Sigmoid colon (tissue), 7 donors: ENCODE measurements at places on chromosomes 7 and 10. TPM values are rescaled to one million over a fixed set of nuclear protein-coding genes. Genes with fewer than 3 reads are reported as not detected.

The CYP3A7 gene
- total RNA-seq: 0.36 TPM

The ADARB2 gene
- total RNA-seq: 5.0 TPM

The CYP3A4 gene
- not detected for total RNA-seq

GRCh38 chr7:28389504-28390395 is 22.6 kb upstream of the CREB5 start:
- DNase-seq: no peak

DNA sequence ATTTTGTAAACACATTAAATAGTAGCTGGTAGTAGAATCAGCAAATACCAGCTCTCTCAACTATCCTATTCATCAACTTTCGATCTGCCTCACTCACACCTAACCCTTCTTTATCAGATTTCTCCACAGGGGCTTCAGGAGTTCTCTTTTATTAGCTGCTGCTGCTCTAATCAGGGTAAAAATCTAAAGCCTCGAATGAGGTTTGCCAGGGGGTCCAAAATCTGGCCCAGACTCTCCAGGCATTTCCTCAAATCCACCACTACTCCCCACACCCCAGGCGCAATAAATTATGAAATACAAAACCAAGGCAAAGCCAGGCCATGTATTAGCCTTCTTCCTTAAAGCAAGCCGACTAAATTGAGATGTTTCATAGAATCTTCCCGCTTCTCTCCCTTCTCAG is 2.3 kb downstream of the RNF216 start:
- DNase-seq: no peak

DNA sequence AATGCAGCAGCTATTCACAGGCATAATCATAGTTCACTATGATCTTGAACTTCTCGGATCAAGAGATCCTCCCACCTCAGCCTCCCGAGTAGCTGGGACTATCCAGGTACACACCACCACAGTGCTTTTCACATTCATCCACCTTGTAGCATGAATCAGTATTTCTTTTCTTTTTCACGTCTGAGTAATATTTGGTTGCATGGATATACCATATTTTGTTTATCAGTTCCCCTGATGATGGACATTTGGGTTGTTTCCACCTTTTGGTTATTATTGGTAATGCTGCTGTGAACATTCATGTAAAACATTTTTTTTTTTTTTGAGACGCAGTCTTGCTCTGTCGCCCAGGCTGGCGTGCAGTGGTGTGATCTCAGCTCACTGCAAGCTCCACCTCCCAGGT is 3.6 kb upstream of the TBC1D12 start:
- DNase-seq: no peak

- no peak for DNase-seq
Observed at GRCh38 chr10:29533696-29534285, 101.0 kb downstream of the SVIL start.

GRCh38 chr7:151381348-151382078 is 28.3 kb downstream of the WDR86 start:
- no peak for DNase-seq

DNA sequence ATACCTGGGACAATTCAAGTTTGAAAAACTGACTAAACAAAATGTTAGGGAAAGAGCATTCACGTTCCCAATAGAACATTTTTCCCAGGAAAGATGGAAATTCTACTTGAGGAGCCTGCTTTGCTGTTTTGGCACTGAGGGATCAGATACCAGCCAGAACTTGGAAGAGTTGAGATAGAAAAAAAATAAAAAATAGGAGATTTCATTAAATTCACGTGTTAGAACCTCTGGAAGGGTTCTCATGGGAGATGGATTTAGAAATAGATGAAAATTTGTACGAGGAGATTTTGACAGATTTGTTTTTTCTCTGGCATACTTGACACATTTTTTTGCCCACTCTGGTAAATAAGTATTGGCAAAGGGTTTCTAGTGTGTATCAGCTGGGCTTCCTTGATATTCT is 63.7 kb downstream of the CELF2 start:
- DNase-seq: no peak

GRCh38 chr10:11865561-11865960 is 42.4 kb downstream of the PROSER2 start:
- DNase-seq: peak; percentile 43

DNA sequence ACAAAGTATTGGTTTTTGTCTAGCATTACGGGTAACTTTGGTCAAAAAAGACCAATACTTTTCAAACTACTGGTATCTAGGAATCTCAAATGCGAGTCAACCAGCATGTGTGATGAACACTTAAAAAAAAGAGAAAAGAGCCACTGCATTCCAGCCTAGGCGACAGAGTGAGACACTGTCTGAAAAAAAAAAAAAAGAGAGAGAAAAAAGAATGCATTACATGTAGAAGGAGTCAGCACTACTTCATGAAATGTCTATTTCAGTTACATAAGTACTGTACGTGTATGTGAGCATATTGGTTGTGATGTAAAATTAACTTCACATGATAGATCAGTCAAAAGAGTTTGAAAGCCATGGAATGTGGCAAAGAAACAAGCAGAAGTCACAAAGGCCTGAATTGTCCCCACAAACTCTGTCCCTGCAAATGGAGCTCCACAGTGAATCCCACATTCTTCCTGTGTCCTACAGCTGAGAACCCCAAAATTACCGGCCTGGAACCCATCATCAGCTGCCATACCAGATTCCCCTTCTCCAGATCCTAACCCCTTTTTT is 1.6 kb downstream of the DENND11 start:
- DNase-seq: no peak
